ENCODE measurements at places on chromosomes 12 and 14. TPM values are rescaled to one million over a fixed set of nuclear protein-coding genes. Genes with fewer than 3 reads are reported as not detected.

Gene MMP17
- polyA plus RNA-seq: 2.4 TPM

DNA sequence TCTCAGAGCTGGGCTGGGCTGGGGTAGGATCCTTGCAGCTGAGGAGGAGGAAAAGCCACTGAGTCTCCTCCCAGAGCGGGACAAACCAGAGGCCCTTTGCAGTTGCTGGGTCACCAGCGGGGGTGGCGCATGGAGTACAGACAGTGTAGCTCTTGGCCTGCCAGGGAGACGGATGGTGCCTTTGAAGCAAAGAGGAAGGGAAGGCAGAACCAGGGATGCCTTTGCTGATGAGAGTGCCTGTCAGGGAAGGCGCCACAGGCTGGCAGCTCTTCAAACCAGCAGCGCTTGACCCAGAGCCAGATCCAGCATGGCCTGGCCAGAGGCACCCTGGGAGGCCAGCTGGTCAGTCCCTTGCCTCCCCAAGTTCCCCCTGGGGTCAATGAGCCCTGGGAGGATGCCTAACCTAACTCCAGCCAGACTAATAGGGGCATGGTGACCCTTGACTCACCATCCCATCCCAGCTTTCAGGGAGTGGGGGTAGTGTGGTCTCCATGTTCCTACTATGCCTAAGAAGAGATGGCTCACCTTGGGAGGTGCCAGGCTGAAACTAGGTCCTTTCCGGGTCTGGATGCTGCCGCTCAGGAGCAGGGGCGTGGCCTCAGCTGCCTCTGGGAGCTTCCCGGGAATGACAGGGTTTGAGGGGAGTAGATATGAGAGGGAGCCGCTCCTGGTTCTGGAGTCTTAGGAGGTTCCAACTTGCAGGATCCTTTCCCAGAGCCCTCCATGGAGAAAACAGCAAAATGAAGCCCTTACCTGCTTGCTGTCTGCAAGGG is 19.8 kb downstream of the VASH1 start:
- DNase-seq: no peak

DNA sequence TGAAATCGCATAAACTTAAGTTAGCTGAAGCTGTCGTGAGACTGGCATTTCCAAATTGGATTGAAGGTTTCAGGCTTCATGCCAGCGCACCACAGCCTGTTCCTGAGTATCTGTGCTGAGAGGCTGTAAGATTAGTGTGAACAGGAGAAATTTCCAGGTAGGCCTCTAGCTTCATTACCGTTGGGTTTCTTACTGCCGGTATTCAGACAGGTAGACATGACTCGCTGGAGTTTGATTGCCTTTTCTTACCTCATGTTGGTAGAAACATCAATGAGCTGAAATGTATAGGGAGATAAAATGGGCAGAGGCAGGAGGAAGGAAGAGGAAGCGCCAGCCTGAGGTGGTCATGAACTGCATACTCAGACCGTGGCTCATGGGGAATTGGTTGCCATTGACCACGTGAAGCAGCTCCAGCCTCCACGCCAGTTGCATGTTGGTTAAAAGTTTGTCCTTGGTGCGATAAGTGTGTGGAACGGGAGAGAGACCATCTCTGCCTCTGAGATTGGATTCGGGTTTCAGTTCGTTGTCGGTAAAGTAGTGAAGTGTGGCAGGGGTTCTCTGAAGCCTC is 42.3 kb upstream of the MMP17 start:
- DNase-seq: no peak

DNA sequence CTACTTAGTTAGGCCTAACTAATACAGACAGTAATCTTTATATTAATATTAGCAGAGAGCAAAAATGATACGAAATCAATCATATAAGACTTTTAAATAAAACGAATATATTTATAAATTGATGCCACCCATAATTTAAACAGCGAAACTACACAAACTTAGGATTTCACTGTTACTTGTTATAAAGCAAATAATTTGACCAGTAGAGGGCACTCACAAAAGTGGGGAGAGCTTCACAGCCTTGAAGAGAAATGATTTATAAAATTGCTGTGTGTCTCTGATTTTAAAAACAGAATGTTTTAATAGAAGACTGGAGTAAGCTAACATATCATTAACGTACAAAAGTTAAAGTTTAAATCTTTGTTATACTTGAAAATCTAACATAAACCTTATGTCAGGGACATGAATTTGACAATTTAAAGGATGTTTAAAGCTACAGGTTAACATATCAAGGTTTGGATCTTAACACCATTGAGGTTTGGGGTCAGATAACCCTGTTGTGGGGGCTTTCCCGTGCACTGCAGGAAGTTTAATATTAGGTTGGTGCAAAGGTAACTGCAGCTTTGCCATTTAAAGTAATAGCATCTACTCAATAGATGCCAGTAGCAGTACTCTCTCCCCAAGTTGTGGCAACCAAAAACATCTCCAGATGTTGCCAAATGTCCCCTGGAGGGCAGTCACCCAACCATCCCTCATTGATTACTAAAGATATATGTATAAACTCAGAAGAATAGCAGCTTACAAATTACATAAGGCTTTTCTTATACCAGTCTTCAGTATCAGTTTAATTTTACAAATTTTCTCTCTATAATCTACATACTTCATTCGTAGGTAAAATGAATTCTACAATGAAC is 9.3 kb downstream of the KRAS start:
- no peak for DNase-seq

DNA sequence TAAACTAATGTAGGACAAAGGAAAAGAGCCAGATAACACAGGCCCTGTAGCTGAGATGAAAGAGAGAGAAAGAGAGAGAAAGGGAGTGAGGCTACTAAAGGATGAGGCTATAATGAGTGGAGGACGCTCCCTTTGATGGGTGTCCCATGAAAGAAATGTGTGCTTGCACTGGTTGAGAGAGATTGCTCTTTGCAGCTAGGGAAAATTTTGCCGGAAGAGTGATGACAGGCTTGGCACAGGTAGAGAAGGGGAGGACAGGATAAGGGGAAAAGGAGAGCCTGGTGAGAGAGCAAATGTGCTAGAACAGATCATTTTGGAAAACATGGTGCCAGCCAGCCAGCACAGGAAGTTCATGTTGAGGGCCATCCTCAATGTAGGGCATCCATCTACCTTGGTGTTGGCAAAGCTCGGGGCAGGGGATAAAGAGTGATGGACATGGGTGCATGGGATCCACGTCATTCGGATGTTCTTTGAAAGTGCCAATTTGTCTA is 248.6 kb downstream of the BTG1 start:
- DNase-seq: no peak

- DNase-seq: no peak
Measured at GRCh38 chr14:39102265-39102968, 618 bp downstream of the SEC23A start.
